ENCODE measurements at places on chromosomes 2 and 18.

GRCh38 chr18:31609886-31610285 lies 18.2 kb downstream of the TTR start:
- no peak for DNase-seq

- no peak for DNase-seq
These were observed 103.7 kb upstream of the UGP2 start for GRCh38 chr2:63738019-63738418.

- DNase-seq, result no peak
These were observed 80.5 kb downstream of the CTNNA2 start for GRCh38 chr2:79593237-79593867.

DNA sequence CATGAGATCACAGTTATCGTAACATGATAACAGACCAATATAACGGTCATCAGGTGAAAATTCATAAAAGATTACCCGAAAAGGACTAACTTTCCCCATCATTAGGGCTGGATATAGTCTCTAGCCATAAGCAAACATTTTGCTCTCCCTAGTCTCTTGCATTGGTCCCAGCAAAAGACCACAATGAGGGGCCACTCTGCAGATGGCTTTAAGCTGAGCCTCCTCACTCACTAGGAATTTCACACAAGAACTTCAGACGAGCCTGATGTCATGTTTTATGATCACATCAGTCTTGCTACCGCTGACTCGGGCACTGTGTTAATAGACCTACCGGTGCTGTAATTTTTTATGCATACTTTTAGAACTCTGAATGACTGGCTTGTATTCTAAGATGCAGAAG lies 35.2 kb downstream of the STK17B start:
- DNase-seq, result no peak

DNA sequence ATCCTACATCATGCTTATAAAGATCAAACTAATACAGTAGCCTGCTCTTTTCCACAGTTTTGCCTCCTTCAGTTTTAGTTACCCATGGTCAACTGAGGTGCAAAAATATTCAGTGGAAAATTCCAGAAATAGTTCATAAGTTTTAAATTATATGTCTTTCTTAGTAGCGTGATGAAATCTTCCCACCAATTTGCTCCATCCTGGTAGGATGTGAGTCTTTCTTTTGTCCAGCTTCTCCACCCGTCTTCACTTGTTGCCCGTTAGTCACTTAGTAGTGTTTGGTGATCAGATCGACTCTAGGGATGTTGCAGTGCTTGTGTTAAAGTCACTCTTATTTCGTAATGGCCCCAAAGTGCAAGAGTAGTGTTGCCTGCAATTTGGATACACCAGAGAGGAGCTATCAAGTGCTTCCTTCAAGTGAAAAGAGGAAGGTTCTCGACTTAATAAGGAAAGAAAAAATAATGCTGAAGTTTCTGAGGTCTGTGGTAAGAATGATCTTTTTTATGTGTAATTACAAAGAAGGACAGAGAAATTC lies 57.0 kb downstream of the CEP192 start:
- no peak for DNase-seq
